ENCODE measurements at places on chromosomes 11 and 22. TPM values are rescaled to one million over a fixed set of nuclear protein-coding genes. Genes with fewer than 3 reads are reported as not detected.

The PAMR1 gene
- total RNA-seq = not detected

The SMC1B gene
- total RNA-seq = not detected

The SUSD2 gene
- total RNA-seq = 1.5 TPM

The ST3GAL4 gene
- total RNA-seq = 1.6 TPM

The NCR3LG1 gene
- total RNA-seq = 2.2 TPM

The NAT10 gene
- total RNA-seq = 50.1 TPM

DNA sequence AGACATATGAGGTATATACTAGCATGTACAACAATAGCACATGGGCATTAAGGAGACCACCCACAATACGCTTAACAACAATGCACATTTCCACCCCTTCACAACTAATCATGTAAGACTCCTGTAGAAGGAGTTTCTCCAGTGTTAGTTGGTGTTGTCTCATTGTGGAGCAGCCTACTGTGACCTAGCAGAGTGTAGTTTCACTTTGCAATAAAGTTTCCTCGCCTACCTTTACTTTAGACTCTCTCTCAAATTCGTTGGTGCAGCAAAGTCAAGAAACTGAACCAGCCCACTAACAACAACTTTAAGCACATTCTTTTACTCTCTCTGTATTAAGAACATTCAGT lies 863.6 kb downstream of the FAM181B start:
- DNase-seq = no peak

DNA sequence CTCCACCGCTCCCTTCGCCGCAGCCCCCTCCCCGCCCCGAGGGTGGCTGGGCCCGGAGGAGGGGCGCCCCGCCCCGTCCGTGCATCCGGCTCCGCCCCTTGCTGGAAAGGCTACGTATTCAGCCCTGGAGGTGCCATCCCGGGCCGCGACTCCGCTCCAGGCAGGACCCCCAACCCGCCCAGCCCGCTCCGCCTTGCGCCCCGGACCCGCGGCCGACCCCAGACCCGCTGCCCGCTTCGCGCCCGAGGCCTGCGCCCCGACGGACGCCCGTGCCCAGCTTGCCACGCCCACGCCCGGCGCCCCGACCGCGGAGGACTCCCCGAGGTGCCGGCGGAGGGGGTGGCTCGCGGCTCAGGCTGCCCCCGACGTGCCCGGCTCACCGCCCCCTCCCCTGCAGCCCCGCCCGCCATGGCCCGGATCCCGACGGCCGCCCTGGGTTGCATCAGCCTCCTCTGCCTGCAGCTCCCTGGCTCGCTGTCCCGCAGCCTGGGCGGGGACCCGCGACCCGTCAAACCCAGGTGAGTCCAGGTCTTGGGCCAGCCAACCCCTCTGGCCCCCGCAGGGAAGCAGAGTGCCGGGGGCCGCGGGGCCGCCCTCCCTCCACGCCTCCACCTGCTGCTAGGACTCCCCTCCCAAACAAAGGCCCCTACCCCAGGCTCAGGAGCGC lies at the start of gene ADM2:
Gene ADM2, plus strand, starts transcription at position 104 of the 667 bp plus-strand sequence. Its CDS starts 305 bp downstream, at position 409.
- DNase-seq = peak; percentile 76

GRCh38 chr11:45208135-45208534 lies 61.7 kb downstream of the PRDM11 start:
- no peak for DNase-seq

DNA sequence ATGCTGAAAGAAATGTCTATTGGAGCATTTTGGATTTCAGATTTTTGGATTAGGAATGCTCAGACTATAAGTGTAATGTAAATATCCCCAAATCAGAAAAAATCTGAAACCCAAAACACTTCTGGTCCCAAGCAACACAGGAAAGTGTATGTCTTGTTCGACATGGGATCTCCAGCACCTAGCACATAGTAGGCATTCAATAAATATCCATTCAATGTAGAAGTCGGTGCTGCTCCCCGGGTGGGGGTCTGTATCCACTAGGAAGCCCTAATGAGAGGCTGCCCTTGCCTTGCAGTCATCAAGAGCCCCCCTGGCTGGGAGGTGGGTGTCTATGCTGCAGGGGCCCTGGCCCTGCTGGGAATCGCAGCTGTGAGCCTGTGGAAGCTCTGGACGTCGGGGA lies 11.4 kb downstream of the SYT12 start:
- no peak for DNase-seq

DNA sequence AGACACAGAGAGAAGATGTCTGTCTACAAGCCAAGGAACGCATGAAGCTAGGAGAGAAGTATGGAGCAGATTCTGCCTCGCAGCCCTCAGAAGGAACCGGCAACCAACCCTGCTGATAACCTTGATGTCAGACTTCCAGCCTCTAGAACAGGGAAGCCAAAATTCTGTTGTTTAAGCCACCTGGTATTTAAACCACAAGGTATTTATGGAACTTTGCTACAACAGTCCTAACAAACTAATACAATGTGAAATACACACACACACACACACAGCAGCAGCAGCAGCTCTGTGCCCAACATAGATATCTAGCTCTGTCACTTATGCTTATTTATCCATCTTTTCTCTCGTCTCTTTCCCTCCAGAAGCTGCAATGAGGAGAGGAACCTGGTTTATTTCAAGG lies 400.0 kb downstream of the ETS1 start:
- DNase-seq = no peak

DNA sequence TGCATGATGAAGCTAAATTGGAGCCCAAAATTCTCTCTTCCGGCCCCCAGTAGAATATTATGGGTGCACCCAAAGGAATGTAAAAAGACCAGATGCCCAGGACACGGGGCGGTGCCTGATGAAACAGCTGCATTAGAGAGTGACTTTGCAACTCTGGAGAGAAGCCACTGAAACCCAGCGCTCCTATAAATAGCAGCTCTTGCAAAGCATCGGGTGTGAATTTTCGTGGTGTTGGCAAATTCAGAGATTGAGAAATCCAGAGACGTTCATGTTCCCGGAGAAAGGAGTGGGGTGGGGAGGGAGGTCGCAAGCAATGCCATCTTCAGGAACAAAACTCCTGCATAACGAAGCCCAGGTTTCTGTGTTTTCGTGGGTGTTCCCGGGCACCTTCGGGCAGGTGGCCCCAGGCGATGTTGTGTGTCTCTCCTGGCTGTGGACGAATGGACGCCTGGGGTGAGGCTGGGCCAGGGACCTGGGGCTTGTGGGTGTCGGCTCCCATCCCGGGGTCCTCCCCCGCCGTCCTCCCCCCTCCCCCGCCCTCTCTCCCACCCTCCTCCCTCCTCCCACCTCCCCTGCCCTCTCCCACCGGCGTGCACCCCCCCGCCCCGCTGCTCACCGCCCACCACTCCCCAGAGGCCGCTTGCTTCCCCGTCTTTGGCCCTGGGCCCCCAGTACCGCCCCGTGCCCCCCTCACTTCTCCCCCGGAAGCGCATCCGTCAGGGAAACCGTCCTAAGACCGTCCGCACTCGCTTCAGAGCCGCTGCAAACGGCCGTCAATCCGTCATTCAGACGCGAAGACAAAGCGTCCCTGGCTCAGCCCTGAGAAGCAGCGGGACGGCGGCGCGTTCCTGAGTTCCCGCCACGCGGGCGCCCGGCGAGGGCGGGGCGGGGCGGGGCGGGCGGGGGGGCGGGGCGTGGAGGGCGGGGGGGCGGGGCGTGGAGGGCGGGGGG lies 26.7 kb upstream of the TOLLIP start:
- DNase-seq = peak; percentile 59

DNA sequence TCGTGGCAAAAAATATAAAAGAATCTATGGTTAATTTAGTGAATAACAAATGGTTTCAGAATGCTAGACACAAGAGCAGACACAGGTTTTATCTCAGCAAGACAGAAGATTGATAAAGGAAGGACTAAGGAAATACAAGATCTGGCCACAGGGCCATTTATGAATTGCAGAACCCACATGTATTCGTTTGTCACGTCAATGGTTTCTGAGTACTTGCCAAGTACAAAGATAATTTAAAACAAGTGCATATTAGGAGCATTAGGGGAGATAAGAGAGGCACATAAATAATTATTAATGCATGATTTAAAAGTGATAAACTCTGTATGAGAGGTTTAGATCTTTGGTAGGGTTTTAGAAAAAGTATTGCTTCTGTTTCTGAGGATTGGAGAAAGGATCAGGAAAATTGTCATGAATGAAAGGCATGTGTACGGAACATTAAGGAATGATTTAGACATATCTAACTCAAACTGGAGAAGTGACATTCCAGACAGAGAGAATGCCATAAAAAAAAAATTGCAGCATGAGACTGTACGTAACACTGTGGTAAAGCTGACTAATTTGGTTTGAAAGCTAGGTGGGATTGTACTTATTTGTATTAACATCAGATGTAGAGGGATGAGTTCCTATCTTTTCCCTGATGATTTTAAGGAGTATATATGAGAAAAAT lies 727.1 kb downstream of the NELL1 start:
- no peak for DNase-seq

- DNase-seq = no peak
Measured at GRCh38 chr22:33639588-33640254, 280.6 kb downstream of the LARGE1 start.

DNA sequence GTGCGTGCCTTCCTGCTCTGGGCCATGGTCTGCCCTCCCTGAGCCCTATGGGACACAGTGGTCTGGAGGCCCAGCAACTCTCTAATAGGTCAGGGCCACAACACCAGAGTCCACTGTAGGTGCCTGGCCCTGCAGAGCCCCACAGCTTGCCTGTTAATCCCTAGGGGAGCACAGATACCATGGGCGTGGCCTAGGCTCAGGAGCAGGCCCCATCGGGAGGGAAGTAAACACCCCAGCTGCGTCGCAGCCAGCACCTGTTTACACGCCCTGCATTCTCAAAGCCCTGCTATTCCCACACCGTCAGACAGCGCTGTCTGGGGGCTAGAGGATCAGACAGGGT lies 2.5 kb downstream of the KCTD17 start:
- no peak for DNase-seq

DNA sequence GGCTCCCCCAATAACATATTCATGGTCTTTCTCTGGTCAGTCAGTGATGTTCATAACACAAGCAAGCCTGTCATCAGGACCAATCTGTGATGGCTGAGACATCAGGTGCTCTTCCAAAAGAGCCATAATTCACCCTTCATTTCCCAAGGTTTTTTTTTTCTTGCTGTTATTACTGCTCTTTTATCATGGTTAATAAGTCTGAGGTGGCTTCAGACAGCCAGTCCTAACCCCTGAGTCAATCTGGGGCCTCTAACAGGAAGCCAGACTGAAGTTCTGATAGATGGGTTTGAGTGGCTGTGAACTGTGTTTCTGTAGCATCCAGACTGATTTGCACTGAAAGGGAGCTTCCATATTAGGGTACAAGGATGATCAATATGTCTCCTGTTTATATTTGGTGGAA lies 8.8 kb downstream of the EHF start:
- no peak for DNase-seq

DNA sequence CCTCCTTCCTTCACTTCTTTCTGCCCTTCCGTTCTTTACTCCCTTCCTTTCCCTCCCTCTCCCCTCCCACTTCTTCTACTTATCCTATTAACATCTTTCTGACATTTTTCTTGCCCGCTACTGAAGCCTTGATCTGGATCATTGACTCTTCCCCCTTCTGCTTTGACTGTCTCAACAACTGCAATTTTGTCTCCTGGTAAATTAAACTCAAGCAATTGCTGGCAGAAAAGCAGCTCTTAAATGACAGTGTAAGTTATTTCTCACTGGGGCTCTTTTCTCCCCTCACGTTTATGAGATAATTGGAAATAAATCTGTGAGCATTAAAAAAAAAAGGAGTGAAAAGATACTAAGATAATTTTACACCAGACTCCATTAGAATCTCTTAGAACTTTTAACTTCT lies 120.0 kb downstream of the SLC17A6 start:
- no peak for DNase-seq

DNA sequence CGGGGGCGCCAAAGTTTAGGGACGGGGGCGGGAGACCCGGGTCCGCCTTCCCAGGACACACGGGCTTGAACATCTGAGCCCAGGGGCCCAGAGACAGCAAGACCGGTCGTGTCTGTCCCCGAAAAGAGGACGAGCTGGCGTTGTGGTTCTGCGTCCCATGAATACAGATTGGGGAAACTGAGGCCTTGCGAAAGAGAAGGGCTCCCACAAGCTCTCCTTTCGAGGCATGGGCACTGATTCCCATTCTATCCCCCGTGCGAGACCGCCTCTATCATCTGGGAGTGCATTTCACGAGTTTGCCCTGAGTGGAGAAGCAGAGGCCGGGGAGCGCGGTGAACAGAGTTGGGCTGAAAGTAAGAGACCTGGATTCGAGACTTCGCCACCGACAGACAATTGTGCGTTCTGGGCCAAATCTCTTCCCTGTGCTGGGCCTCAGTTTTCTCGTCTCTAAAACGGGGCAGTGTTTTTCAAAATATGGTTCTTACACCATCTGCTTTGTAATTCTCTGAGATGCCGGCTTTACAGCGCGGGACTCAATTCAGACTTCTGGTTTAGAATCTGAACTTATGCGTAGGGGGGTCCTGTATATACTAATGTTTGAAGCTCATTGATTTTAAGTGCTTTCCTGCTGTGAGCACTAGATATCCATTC lies 471 bp downstream of the RNF185 start:
- DNase-seq = peak; percentile 45

- no peak for DNase-seq
Measured at GRCh38 chr11:112730591-112730990, 230.6 kb upstream of the NCAM1 start.

- DNase-seq = no peak
Measured at GRCh38 chr22:43050995-43051394, 36.0 kb upstream of the PACSIN2 start.

- no peak for DNase-seq
Measured at GRCh38 chr11:48034926-48035871, 54.8 kb downstream of the PTPRJ start.

Measured in CD4-positive, alpha-beta T cell (primary cell).